ENCODE measurements at places on chromosomes 1 and 21. TPM values are rescaled to one million over a fixed set of nuclear protein-coding genes. Genes with fewer than 3 reads are reported as not detected.

Gene C1orf21
- 13.6 TPM for total RNA-seq

Gene RAB7B
- total RNA-seq: not detected

Gene XCL2
- not detected for total RNA-seq

Gene HPCAL4
- not detected for total RNA-seq

Gene TTC22
- total RNA-seq: not detected

Gene OR2AK2
- not detected for total RNA-seq

Gene GUCA2A
- not detected for total RNA-seq

Gene LCE1F
- total RNA-seq: not detected

Gene ZNF695
- 4.4 TPM for total RNA-seq

Gene AGT
- total RNA-seq: not detected

Gene KIAA1614
- total RNA-seq: 2.5 TPM

Gene LIN28A
- total RNA-seq: not detected

Gene RIPPLY3
- 0.05 TPM for total RNA-seq

Gene NBPF8
- 3.6 TPM for total RNA-seq

Gene LRRC71
- total RNA-seq: 0.34 TPM

Gene CRABP2
- total RNA-seq: 0.13 TPM

Gene UBE2U
- not detected for total RNA-seq

Gene SPRR4
- not detected for total RNA-seq

Gene PSRC1
- 19.3 TPM for total RNA-seq

Gene GABRD
- total RNA-seq: 0.07 TPM

Gene KRTAP10-3
- total RNA-seq: not detected

Gene ALX3
- total RNA-seq: not detected

Gene TSACC
- 2.4 TPM for total RNA-seq

Gene MPL
- not detected for total RNA-seq

Gene CD52
- not detected for total RNA-seq

Gene TDRD10
- 2.6 TPM for total RNA-seq

Gene WNT9A
- 0.20 TPM for total RNA-seq

Gene TEX38
- total RNA-seq: not detected

Gene NCF2
- total RNA-seq: 0.05 TPM

Gene SYPL2
- 0.05 TPM for total RNA-seq

Gene HES5
- total RNA-seq: not detected

Gene SERTAD4
- 2.4 TPM for total RNA-seq

Gene VANGL2
- not detected for total RNA-seq

Gene TTC39A
- total RNA-seq: 5.3 TPM

Gene DSCAM
- total RNA-seq: not detected

Gene SRSF11
- 48.5 TPM for total RNA-seq

Gene TMEM69
- total RNA-seq: 40.4 TPM

Gene BMP8B
- total RNA-seq: not detected

Gene TNFRSF1B
- total RNA-seq: 22.3 TPM

Gene BSND
- total RNA-seq: not detected

Gene IL20
- total RNA-seq: not detected

Data from mammary microvascular endothelial cell (primary cell).